Muscle of leg (tissue), 16 donors: ENCODE measurements at places on chromosomes 2 and 18. TPM values are rescaled to one million over a fixed set of nuclear protein-coding genes. Genes with fewer than 3 reads are reported as not detected.

DNA sequence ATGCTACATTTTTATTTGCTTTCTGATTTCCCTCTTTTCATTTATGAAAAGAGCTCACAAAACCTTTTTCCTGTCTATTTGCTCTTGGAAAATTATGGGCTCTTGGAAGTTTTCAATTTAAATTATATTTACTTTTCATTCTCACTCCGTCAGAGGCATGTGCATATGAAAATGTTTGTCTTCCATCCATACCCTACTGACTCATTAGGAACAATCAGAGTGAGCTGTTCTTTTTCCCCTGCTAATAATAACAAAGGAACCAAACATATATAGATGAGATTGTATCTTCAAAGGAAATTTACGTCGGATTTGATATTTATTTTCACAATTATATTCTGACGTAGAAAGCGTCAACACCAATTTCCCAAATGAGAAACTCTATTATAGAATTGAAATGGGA lies 1101.2 kb downstream of the TSN start:
- H3K27me3 ChIP-seq: no peaks in the 10 kb centered on the region
- no peak overlapping the region for H3K4me3 ChIP-seq
- H3K4me1 ChIP-seq: no peaks in the 10 kb centered on the region
- no peak overlapping the region for H3K27ac ChIP-seq
- no peaks in the 10 kb centered on the region for H3K36me3 ChIP-seq

- no peaks in the 10 kb centered on the region for H3K27me3 ChIP-seq
- DNase-seq: no peak
- H3K4me1 ChIP-seq: no peaks in the 10 kb centered on the region
- no peak overlapping the region for H3K27ac ChIP-seq
- no peak overlapping the region for H3K4me3 ChIP-seq
Observed at GRCh38 chr2:53829273-53829979, 30.3 kb downstream of the GPR75 start.

TTLL4 gene
- total RNA-seq: 9.7 TPM

KIAA2012 gene
- 0.31 TPM for total RNA-seq

CD226 gene
- total RNA-seq: 0.53 TPM
